Occipital lobe (tissue), 3 donors: ENCODE measurements at places on chromosomes 6 and 20. TPM values are rescaled to one million over a fixed set of nuclear protein-coding genes. Genes with fewer than 3 reads are reported as not detected.

The CDSN gene
- total RNA-seq = not detected

The PPP1R16B gene
- total RNA-seq = 12.9 TPM

The MAP3K7 gene
- 56.8 TPM for total RNA-seq

The EGFL8 gene
- total RNA-seq = 7.5 TPM

The NRSN1 gene
- total RNA-seq = 27.9 TPM

DNA sequence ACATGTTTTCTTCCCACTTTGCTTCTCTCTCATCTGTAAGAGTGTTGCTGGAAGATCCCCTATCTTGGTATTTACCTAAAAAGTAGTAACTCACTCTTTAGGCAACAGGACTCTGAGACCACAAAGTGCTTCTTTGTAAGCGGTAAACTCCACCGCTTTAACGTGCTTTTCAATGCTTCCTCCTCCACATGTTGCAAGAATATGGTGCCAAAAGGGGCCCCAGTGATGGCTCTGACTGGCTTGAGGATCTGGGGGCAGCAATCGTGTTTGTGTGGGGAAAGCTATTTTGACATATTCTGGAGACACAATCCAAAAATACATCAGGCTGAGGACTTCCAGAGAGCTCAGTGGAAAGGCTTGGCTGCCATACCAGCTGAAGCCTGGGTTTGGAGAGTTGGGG, 12.4 kb upstream of the CPNE5 start:
- no peak for DNase-seq

GRCh38 chr6:105785066-105785811, 300.9 kb upstream of the PRDM1 start:
- no peak for DNase-seq

DNA sequence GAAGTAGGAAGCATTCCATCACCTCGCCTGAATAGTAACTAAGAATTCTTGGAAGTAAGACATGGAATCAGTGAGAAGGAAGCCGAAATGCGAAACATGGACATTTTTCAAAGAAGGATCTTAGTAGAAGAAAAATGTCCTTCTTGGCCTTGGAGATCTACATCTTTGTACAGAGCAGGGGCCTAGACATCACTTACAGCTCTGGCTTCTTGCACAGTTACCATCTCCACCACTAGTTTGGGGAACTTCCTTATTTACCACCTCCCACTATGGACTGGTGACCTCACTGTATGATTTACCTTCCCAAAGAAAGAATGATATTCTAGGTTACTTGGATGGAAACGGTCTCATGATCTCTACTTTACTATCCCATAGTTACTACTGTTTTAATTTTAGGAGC, 15.7 kb downstream of the CASS4 start:
- no peak for DNase-seq

DNA sequence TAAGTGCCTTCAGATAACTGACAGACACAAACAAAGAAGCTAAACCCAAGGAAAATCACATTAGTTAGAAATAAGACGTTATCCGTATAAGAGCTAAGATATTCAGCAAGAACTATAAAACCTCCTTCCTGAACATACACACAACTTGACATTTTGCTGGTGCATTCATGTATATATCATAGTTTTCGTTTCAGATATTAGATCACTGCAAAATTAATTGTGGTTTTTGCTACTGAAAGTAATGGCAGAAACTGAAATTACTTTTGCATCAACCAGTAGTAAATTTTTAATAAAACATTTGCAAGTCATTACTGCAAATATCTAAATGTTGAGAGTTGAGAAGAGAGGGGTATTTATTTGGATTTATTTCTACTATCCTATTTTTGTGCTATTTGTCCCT, 26.1 kb upstream of the KCNQ5 start:
- DNase-seq = no peak

- no peak for DNase-seq
Observed at GRCh38 chr6:121235386-121235785, 98.9 kb downstream of the TBC1D32 start.

GRCh38 chr20:62168061-62168460, 14.8 kb upstream of the MTG2 start:
- DNase-seq = no peak

DNA sequence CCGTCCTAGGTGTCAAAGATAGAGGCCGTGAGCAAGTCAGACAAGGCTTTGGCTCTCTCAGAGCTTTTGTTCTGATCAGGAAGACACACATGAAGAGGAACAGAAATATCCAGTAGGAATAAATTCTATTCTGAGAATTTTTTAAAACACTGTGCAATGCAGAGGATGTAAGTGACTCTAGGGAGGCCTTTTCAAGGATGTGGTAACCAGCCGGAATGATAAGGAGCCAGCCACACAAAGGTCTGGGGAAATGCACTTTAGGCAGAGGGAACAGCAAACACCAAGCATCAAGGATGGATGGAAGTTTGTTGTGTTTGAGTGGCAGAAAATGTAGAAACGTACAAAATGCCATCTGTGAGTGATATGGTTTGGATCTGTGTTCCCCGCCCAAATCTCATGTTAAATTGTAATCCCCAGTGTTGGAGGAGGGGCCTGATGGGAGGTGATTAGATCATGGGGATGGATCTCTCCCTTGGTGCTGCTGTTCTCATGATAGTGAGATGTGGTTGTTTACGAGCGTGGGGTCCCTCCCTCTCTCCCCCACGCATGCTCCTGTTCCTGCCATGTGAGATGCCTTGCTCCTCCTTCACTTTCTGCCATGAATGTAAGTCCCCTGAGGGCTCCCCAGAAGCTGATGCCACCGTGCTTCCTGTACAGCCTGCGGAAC, 93.6 kb upstream of the CDYL start:
- no peak for DNase-seq
